Activated naive CD4-positive, alpha-beta T cell treated with anti-CD3 and anti-CD28 coated beads, Interleukin-2, amount 10 ng/mL, durations not matched to agents 7 days and 5 days (primary cell): ENCODE measurements at places on chromosomes 16 and 17.

- no peak for DNase-seq
Observed at GRCh38 chr17:78242024-78242742, 10.8 kb downstream of the TMEM235 start.

- peak; percentile 59 for DNase-seq
Observed at GRCh38 chr17:4365628-4366326, 698 bp downstream of the UBE2G1 start.

DNA sequence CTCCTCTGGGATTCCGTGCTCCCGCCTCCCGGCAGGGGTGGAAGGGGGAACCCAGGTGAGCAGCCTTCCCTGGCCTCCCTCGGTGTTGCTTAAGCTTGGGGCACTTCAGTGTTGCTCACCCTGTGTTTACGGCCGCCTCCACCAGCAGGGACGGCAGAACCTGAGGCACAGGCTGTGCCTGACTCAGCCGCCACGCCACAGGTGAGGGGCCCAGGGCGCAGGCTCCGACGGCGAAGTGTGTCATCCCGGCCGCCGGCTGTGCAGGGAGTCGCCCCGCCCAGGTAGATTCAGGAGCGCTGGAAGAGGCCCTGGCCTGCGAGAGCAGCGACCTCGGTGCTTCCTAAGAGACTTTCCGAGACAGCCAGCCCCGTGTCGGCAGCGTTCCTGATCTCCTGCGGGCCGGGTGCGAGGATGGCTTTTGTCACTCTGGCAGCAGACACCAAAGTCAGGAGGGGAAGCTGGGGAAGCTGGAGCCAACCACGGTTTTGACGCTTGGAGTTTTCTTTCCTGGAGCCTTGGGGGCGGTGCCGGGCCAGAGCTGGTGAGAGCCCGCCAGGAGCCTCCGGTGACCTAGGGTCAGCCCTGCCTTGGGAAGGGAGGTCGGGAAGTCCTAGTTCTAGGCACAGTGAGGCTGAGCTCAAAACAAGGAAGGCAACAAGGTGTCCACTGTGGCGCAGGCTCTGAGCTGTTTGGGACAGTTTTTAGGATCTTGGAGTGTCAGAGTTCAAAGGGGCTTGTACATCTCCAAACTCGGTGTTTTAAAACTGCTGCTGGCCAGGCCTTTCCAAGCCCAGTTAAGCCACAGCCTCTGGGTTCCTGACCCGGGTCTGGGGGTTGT is 2.1 kb downstream of the GSE1 start:
- DNase-seq = peak; percentile 34

- no peak for DNase-seq
Observed at GRCh38 chr16:1815461-1815860, 11.2 kb downstream of the HAGH start.

GRCh38 chr17:50426814-50427787 is 1.1 kb downstream of the ACSF2 start:
- DNase-seq = peak; percentile 47
